ENCODE measurements at places on chromosomes 11 and 22.
A peak's percentile ranks its signal among the peaks of the same experiment; 100 is the strongest.

DNA sequence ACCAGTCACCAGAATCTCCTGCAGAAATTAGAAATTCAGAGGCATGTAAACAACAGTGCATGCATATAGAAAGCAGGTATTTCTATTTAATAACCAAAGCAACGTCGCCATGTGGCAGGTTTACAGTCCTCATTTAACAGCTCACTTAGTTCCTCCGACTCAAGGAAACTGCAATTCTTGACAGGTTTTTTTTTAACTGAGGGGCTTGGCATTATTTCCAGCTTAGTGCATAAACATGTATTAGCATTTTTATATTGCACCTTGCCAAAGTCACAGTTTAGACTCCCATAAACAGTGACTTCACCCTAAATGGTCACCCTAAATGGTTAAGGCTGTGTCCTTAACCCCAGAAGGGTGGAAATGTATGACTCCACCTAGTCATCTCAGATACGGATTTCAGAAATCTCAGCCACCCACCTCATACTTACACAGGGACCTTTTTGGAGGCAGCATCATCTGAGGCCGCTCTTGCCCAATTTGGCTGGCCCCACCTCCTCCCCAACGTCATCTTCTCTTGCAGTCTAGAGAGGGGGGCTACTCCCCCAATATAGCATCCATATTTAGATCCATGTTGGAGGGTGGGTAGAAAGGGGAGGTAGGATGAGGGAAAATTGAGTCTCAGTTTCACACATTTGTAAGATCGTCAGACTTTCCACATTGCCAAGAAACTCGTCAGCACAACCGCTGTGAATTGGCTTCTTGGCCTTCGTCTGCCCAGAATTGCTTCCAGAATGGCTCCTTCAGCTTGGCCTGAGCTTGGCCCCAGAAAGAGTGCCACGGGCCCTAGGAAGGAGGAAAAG lies 31.8 kb upstream of the SLC35C1 start:
- DNase-seq: peak; percentile 31

DNA sequence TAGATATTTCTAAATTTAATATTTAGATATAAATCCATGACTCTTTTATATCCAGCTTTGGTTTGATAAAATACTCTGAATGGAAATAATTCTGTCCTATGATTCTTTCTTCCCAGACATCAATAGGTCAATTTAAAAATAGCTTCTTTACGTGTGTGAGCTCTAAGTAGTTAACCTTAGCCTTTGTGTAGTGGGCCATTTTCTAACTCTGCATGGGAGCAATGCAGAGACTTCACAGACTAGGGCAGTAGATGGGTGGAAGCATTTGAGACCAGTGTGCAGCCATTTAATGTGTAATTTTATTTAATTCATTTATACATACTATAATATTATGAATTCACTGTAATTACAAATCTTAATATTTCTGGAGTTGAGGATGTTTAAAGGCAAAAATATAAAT lies 23.8 kb downstream of the GAS2 start:
- DNase-seq: no peak

DNA sequence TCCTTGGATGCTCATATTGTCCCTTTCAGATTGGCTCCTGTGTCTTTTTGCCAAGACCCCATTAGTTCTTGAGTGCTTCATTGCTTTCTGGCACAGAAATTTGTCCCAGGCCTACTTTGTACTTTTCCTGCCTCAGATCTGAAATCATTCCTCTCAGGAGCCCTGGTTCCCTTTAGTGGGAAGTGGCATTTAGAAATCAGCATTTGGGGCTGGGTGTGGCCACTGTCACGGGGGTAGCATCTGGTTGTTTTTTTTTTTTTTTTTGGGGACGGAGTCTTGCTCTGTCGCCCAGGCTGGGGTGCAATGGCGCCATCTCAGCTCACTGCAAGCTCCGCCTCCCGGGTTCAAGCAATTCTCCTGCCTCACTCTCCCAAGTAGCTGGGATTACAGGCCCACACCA lies 18.2 kb downstream of the PPFIA1 start:
- no peak for DNase-seq

GRCh38 chr22:19816372-19817119 lies 38.1 kb downstream of the GNB1L start:
- DNase-seq: no peak

DNA sequence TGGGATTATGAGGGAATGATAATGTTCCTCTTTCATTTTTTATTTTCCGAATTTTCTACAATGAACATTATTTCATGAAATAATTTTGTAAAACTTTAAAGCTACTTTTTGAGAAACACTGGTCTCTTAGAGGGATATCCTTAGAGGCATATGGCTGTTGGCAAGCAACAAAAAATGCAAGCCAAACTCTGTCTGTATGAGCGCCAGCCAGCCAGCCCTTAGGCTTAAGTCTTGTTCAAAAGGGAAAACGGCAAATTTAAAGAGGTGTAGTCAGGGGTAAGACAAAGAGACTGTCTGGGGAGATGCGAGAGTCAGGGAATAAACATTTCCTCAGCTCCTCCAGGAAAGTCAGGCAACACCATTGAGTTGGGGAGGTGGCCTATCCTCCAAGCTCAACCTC lies 22.5 kb downstream of the ASCC2 start:
- peak; percentile 54 for DNase-seq

DNA sequence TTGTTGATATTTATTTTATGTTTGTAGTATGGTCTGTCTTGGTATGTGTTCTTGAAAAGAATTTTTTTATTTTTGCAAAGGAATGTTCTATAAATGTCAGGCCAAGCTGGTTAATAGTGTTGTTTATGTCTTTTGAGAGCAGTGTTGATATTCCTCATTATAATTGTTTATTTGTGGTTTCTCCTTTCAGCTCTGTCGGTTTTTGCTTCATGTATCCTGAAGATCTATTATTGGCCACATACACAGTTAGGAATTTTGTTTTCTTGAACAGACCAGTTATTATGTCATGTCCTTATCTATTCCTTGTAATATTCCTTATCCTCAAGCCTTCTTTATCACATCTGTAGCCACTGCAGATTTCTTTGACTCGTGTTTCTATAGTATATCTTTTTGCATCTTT lies 56.5 kb downstream of the PDHX start:
- DNase-seq: peak; percentile 51

DNA sequence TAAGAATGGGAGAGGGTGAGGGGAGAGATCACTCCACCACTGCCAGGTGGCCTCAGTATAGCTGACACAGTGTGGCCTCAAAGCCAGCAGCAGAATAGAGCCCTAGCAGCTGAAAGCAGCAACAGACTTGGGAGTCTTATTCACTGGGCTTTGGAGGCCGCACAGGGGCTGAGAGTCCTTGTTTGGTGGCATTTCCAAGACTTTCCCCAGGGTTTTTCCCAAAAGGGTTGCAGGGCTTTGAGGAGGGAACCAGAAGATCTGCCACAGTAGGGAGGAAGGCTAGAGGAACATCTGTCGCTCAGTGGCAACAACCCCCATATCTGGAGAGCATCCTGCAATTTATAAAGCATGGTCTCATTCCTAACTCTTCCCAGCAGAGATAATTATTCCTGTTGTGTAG lies 35.0 kb upstream of the RCN1 start:
- no peak for DNase-seq

- DNase-seq: no peak
Observed at GRCh38 chr11:46180736-46181135, 59.5 kb upstream of the PHF21A start.

GRCh38 chr11:32437495-32438345 lies 2.4 kb upstream of the WT1 start:
- DNase-seq: no peak

DNA sequence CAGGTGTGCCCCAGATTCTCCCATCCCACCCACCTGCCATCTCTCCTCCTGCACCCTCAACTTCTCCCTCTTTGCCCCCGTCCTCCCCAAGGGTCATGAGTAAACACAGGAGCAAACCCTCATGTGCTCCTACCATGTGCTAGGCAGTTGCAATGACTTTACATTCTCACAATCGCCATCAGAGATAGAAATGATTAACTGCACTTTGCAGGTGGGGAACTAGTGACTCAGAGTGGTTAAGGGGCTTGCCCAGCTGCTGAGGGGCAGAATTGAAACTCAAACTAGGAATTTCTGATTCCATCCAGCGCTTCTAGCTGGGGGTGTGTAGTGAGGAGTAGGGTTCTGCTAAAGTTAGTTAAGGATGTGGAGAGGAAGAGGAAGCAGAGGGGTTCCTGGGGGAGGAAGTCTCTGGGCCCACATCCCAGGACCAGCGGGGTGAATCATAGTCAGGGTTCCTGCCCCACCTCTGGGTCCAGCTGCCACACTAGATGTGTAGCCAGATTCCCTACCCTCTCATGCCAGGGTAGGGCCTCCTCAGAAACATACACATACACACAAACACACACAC lies 16.0 kb upstream of the PRG2 start:
- peak; percentile 15 for DNase-seq

GRCh38 chr22:36301851-36302250 lies 48.9 kb downstream of the APOL1 start:
- DNase-seq: peak; percentile 15

DNA sequence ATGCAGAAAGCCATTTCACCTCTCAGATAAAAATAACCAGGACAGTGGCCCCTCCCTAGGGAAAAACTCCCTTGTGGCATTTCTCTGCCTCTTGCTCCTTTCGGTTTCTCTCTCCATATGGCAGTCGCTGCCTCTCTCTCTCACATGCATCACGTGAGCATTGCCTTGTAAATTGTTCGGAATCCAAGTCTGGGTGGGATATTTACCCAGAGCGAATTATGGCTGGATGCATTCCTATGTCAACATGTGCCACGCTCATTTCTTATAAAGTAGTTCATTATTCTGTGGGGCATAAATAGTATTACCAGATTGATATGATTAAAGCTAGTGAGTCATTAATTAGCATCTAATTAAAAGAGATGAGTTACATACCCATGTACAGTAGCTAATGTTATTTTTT lies 392.9 kb downstream of the INSC start:
- DNase-seq: no peak

GRCh38 chr11:2758751-2759150 lies 59.0 kb upstream of the KCNQ1OT1 start:
- DNase-seq: no peak

- peak; percentile 95 for DNase-seq
Observed at GRCh38 chr11:104000798-104001197, 35.6 kb upstream of the DDI1 start.

GRCh38 chr22:49646876-49647275 lies 180.8 kb downstream of the BRD1 start:
- DNase-seq: no peak

DNA sequence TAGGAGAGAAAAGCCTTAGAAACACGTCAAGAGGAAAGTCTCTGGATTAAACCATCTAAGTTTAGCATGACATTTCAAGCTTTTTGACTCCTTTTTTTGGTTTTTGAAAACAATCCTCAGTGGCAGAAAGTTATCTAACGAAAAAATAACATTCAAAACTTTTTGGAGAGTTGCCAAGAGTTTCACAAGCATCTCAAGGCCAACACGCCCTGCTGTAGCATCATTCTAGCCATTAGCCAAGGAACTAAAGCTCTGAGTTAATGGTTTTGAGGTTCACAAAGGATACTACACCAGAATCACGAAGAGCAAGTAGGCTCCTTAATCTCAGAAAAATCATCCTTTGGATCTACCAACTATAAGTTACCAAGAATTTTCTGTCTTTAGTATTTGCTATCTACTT lies 94.8 kb downstream of the PICALM start:
- peak; percentile 78 for DNase-seq

DNA sequence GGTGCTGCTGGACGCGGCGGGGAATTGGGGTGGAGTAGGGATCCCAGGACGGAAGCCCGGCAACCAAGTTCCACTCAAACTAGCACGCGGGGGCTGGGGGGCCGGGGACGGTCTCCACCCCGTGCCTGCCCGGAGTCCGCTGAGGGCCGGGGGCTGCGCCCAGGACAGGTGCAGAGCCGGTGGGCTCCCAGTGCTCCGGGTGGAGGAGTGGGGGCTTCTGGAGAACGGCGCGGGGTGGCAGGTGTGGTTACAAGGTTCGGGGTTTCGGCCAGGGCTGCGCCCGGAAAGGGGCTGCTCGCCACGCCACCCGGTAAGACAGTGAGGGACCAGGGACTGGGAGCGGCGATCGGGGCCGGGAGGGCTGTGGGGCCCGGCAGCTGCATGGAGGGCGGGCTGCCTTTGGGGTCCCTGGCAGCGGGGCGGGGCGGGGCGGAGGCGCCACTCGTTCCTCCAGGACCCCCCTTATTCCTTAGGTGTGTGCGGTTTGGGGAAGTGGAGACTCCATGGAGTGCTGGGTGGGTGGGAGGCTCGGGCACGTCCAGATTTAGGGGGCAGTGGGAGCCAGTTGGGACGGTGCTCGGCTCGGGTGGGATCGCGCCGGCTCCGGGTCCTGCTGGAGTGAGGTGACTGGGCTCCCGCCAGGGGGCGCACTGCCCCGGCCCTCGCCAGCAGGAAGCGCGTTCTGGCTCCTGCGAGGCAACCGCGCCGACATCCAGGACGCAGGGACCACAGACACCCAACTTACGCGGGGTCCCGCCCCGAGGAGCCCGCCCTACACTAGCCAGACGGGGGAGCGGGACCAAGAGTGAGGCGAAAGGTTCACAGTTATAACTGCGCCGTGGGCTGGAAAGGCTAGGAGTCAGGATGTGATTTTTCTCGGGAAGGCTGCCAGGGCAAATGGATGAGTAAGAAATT lies 868 bp downstream of the TSPAN18 start:
- peak; percentile 61 for DNase-seq

DNA sequence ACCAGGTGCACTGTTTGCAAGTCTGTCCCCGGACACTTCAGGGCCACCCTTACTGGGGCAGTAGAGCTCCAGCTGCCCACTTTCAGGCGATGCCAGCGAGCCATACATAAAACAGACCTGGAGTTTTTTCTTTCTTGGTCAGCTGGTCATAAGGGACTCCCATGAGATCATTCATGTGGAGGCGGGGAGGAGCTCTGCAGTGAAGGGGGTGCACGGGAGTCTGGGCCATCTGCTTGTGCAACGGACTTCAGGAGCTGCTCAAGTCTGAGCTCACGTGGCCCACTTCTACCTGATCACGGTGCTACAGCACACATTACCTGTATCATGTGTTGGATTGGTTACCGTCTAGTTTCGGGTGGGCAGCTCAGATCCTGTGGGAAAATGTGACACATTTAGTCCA lies 9.2 kb upstream of the MRGPRF start:
- no peak for DNase-seq

GRCh38 chr11:118342503-118343161 lies at the start of gene CD3D:
Gene CD3D, minus strand, starts transcription at chr11:118342705. Its CDS starts 98 bp downstream, at chr11:118342607.
- DNase-seq: no peak

- DNase-seq: no peak
Observed at GRCh38 chr11:94884376-94884775, 89.0 kb downstream of the CWC15 start.

DNA sequence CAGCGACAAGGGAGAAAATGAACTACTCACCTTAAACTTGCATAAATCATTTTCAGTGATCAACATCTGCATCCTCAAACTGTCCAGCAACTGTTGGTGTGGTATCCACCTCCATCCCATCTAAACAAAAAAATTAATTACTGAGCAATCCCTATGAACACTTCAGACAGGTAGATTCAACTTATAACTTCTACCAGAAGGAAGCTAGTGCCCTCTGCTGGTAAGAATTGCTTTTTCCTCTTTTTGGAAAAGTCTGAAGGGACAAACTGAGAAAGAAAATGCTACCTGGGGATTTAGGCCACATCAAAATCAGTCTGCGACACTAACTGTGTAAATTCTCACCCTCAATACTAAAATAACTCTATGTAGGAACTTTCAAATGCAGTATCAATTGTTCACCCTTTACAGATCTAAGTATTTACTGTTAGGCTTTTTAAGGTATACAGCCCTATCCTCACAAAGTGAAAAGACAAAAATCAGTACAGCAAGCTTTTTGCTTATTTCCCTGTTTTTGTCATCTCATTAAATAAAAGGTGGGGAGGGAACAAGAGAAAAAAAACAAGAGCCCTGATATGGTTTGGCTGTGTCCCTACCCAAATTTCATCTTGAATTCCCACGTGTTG lies 17.9 kb downstream of the CLNS1A start:
- peak; percentile 71 for DNase-seq

- no peak for DNase-seq
Observed at GRCh38 chr11:1516273-1517067, 29.9 kb upstream of the MOB2 start.

GRCh38 chr22:48898524-48899250 lies 929.0 kb downstream of the BRD1 start:
- no peak for DNase-seq

All from fibroblast of the aortic adventitia (primary cell).